ENCODE measurements at places on chromosomes 13 and 19.

DNA sequence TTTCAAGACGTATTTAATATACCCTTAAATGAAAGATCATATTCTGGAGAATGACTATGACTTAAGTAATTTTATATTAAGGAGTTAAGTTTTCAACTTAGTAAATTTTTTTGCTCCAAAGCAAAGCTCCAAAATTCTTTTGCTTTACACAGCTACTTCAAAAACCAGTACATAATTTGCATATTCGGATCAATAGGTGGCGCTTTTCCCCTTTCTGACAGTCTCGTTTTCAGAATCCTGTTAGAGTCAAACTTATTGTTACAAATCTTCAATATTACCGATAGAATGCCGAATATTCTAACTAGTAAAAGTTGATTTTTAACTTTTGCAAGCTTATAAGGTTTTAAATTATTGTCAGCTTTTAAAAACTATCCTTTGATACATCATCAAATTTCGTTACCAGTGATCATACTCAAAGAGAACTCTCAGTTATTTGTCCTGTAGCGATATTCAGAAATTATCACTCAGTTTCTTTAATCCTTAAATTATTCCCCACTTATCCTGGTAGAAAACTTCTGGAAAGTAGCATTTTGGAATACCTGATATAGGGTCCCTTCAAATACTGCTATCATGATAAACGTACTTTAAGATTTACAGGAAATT, 852.7 kb upstream of the KLHL1 start:
- no peak for DNase-seq

GRCh38 chr19:29271341-29271740, 58.4 kb upstream of the UQCRFS1 start:
- no peak for DNase-seq

DNA sequence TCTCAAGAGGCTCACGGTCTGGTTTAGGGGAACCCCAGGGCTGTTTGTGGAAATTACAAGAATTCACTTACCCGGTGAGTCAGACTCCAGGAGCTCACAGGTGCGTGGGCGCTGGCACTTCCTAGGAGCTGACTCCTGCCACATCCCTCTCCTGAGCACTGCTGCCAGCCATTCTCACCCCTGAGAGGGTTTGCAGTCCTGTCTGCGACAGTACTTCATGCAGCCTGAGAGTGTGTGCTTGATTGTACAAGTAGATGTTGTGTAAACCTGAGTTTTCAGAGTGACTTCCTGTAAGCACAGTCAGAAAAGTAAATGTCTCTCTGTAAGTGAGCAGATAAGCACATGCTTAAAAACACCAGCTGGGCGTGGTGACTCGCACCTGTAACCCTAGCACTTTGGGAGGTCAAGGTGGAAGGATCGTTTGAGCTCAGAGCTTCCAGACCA, 8.1 kb downstream of the MRPL4 start:
- DNase-seq = no peak

DNA sequence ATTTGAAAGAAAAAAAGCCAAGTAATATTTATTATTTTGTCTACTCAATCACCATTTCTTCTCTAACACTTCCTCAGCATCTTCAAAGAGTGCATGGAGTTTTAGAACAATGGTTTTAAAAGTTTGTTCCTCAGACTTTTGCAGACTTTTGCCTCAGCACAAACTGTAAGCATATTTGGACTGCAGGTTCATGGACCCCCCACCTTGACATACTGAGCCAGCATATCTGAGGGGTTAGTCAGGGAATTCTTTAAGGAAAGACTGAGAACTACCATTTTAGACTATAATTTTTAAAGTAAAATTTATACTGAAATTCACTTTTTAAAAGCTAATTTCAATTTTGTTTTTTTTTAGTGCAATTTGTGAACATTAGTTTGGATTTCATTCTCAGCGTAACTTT, 1676.8 kb upstream of the PCDH20 start:
- no peak for DNase-seq

DNA sequence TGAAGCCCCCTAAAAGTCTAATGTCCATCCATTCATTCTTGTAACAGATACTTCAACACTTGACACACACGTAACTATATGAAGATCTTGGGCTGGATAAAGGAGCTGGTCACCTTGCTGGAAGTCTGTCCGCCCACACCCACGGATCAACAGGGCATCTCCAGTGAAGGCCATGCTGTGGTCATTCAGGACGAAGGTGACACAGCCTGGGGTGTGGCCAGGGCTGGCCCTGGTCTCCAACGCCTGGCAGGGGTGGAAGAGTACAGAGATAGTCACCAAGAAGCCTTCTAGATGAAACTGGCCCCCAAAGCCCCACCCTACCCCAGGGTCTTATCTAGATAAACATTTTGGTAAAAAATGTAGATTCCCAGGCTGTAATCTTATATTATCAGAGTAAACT, 6.8 kb upstream of the PHLDB3 start:
- no peak for DNase-seq
